ENCODE measurements at places on chromosomes 4 and X.

DNA sequence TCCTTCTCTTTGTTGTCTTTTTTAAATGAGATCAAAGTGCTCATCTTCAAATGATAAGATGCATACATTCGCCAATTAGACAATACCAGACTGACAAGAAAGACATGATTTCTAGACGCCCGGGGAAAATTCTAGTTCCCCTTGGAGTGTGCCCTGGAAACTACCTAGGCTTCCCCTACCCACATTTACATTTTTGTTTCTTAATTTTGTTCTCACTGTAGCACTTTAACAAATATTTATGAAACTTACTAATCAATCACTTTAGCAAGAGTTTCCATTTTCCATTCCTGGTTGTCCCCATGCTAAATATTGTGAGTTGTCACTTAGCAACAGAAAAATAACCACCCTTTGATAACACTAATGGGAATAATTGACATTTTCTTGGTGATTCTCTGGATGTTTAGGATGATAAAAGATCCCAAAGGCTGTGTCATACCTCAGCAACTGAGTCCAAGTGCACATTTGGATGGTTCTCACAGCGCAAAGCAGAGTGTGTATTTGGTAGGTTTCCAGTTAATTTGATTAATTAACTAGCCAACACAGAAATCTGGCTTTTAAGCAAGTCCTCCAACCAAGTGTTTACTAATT, 69.6 kb downstream of the FGFBP1 start:
- no peak for DNase-seq

- peak; percentile 50 for DNase-seq
These were observed 51.2 kb downstream of the LGI2 start for GRCh38 chr4:24979554-24979953.

DNA sequence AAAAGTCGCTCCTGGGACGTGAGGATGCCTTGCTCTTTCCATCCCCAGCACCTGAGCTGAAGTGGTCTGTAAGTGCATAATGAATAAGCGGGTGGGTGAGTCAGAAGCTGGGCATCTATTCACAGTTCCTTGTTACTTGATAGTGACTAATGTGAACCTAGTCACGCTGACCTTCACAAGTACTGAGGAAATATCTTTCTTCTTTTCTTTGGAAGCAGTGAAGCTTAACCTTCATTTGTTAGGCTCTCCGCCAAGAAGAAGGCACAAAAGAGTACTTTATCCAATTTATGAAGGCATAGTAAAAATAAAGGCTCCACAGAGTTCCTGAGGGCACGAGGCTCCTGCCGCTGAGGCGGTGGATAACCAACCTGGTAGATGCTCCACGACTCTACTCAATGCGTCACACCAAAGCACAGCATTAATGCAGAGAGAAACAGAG, 475.7 kb upstream of the SLIT2 start:
- peak; percentile 89 for DNase-seq

DNA sequence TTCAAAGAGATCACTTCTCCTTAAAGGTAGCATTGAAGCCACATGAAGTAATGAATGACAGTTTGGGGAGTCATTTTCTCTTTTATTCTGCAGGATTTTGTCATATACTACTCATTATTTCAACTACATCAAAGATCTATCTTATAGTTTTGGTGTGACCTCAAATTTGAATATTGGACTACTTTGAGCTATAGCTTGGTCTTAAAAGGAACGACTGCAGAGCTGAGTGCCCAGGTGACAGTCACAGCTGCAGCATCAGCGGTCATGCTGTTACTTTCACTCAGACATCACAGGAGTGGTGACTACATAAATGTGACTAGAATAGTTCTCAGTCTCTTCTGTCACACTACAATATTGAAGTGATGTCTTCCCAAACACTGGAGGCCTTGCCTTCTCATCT, 10.7 kb upstream of the SPCS3 start:
- DNase-seq, result no peak

GRCh38 chr4:153494562-153494961, 28.4 kb downstream of the TMEM131L start:
- DNase-seq, result no peak

GRCh38 chr4:99447079-99447478, 11.9 kb upstream of the ADH7 start:
- DNase-seq, result peak; percentile 63

DNA sequence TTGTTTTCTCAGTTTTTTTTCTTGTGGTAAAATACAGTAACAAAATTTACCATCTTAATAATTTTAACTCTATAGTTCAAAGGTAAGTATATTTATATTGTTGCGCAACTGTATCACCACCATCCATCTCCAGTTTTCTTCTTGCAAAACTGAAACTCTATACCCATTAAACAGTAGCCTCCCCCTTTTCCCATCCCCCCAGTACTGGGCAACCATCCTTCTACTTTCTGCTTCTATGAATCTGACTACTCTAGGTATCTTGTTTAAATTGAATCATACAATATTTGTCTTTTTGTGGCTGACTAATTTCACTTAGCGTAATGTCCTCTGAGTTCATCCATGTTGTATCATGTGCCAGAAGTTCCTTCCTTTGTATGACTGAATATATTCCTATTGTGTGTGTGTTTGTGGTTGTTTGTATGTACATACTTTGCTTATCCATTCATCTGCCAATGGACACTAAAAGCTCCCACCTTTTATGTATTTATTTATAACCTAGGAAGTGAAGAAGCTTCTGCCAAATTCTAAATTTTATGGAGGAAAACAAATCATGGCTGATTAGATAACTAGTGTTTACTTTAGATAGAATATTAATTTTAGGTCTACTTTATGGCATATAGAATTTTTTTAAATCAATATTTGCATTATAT, 10.0 kb downstream of the ABHD18 start:
- peak; percentile 77 for DNase-seq

DNA sequence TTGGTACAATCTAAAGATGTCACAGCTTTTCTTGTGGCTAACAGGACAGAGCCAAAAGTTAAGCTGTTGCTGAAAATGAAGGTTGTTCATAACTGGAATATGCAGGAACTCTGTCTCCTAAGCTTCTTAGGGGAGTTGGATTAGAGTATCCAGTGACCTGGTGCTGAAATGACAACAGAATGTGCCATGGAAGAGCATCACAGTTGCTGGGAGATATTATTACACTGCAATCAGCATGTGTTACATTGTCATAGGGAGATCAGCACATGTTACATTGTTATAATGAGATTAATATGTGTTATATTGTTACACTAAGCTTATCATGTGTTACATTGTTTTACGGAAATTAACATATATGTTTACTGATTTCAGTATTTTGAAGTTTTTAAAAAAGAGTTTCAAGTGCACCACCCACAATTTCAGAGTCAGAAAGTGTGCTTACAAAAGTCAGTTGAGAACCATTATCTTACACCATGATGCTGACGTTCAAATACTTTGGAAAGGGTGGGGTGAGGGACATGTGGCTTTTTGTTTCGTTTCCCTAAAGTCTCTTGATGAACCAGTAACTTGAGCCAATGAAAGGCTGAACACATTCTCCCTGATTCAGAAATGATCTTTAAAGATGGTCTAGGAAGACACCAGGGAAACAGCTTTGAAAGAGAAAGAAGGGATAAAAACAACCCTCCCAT, 113.4 kb downstream of the DRD5 start:
- no peak for DNase-seq

- DNase-seq, result no peak
These were observed 1327.4 kb downstream of the FSTL5 start for GRCh38 chr4:160836431-160836830.

DNA sequence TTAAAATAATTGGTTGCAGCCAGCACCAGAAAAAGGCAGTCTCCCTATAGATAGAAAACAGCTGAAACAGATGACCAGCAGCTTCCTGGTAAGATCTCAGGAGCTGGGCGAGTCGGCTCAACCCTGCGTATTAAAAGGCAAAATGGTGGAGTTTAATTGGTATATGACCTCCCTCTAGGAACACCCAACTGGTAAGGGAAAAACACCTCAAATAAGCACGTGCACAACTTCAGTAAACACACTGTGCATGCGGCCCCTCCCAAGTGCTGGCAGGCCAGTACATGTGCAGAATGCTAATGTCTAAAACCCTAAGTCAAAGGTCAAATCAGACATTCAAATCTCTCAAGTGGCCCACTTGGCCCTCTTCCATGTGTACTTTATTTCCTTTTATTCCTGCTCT, 103.2 kb upstream of the PDE5A start:
- DNase-seq, result no peak

DNA sequence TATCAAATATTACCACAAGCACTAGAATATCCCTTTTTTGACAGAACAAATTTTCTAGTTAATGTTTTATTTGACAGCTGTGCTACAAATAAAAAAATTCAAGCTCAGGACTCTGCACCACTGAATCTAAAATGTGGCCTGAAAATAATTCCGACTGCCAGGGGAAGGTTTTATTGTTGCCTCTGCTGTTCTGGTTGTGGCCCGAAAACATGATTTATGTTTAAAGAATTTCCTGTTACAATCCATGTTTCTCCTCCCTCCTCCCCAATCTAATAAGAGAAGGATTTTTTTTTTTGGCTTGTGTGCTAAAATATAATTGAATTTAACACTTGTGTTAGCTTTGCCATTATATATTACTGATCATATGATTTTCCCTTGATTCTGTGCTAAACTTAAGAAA, 227.8 kb downstream of the DCLK2 start:
- peak; percentile 59 for DNase-seq

DNA sequence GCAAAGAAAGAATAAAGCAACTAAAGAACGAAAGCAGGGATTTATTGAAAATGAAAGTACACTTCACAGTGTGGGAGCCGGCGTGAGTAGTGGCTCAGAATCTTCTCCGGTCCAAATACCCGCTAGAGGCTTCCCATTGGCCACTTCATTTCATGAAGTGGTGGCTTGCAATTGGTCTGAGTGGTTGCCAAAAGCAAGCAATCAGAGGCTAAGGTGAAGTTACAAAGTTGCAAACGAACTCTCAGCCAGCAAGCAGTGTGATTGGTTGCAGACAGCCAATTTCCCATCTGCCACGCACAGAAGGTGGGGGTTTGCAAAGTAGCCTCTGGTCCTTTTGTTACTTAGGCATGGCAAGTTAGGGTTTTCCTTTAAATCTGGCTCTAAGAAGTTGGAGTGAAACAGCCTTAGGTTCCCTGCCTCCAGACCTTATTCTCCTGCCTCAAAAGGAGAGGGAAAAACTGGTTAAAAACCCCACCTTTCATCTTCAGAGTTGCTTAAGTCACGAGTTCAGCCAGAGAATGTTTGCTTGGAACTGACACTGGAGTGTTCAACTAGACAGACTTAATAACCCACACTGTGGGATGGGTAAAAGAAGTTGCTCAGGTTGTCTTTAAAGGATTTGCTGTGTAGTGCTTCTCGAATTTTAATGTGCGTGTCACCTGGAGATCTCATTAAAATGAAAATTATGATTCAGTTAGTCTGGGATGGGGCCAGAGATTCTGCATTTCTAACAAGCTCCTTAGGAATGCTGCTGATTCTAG, 6.9 kb upstream of the CLOCK start:
- peak; percentile 90 for DNase-seq

DNA sequence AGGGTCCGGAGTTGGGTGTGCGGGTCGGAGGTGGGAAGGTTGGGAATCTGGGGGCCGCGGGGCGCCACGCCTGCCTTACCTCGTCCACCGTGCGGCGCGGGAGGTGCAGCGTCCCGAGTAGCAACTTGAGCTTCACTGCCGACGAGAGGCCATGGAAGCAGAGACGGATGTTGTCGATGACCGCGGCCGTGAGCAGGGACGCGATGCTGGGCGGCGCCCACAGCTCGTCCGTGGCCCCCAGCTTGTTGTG, 178 bp downstream of the NELFA start:
- no peak for DNase-seq

GRCh38 chr4:7658341-7659204, 223.8 kb upstream of the PSAPL1 start:
- no peak for DNase-seq

GRCh38 chrX:154605566-154605965, 13.5 kb downstream of the CTAG1B start:
- DNase-seq, result no peak

DNA sequence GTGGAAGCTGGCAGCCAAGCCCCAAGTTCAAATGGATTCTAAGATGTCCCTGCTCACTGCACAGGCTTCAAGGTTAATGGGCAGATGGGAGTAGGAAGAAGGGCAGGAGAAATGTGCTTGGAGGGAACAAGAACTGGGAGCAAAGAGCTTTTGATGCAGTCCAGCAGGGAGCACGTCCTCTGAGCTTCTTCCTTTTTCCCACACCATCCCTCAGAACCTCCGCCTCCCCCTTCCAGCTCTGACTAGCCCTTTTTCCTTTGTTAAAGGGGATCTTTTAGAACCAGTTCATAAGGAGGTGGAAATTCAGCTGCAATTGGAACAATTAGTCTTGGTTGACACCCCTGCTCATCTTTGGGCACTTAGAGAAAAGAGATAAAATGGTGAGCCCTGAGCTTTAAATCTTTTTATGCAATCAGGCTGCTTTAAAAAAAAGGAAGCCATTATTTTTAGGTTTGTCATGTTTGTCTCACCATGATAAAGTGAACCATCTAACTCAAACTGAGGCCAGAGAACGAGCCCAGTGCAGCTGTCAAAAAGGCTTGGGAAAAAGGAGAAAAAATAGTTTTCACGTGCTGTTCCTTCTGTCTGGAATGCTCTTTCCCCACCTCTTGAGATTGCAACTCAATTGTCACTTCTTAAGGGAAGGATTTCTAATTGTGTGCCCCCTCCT, 135.8 kb upstream of the IL1RAPL2 start:
- DNase-seq, result no peak

GRCh38 chr4:139763205-139763604, 97.6 kb downstream of the MGST2 start:
- DNase-seq, result no peak

GRCh38 chr4:172543249-172543648, 625.4 kb upstream of the GALNT7 start:
- DNase-seq, result no peak

DNA sequence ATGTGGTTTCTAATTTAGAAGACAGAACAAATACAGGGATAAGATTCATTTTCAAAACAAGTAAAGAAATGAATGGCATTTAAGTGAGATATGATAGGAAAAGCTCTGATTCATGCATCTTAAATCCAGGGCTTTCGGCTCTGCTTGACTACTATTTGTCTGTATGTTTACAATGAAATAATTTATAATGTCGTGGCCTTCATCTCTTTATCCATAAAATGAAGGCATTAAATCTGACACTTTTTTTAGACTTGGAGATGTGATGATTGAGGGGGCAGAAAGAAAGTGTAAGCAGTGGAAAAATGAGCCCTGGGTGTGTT, 115.7 kb upstream of the KIT start:
- DNase-seq, result no peak

DNA sequence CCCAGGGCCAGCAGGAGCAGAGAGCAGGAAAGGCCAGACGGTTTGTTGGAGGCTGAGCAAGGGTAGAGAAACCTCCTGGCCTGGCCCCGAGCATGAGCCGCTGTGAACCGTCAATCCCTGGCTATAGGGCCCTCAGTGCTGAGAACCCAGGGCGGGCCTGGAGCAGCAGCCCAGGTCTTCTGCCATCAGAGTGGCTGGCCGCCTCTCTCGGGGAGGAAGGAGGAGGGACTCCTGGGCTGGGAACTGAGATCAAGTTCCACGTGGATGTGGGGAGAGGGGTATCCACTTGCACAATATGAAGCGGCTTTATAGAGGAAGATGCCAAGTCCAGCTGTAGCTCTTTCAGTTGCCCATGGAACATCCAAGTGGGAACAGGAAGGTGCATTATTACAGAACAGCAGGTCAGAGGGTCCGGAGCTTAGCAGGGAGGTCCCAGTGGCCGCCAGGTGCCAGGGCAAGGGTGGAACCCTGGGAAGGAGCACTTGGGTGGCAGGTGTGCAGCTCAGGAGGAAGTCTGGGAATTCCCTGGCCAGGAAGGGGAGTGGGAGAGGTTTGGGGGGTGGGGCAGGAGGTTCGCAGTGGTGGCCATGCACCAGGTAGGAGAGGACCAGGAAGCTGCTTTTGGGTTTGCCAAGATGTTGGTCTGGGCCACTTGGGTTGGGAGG, 31.7 kb upstream of the CRMP1 start:
- no peak for DNase-seq
